ENCODE measurements at places on chromosomes 6 and 20.

DNA sequence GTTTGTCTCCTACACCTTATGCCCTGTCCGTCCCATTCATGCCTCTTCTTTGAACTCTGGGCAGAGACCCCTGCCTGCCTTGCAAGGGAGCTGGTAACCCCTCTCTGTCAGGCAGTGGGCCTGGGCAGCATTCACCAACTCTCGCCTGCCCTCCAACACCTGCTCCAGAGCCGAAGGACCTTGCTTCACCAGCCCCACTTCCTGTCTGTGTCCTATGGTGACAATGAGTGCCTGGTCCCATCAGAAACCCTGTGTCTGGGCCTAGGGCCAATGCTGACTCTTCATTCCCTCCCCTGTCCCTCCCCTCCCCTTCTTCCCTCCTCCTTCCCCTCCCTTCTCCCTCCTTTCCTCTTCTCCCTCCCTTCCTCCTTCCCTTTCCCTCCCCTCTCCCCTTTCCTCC is 22.8 kb upstream of the PCMTD2 start:
- peak; percentile 4 for DNase-seq

GRCh38 chr20:32333988-32334885 is 23.9 kb upstream of the ASXL1 start:
- no peak for DNase-seq

GRCh38 chr6:159828074-159828473 is 28.0 kb downstream of the PNLDC1 start:
- no peak for DNase-seq

DNA sequence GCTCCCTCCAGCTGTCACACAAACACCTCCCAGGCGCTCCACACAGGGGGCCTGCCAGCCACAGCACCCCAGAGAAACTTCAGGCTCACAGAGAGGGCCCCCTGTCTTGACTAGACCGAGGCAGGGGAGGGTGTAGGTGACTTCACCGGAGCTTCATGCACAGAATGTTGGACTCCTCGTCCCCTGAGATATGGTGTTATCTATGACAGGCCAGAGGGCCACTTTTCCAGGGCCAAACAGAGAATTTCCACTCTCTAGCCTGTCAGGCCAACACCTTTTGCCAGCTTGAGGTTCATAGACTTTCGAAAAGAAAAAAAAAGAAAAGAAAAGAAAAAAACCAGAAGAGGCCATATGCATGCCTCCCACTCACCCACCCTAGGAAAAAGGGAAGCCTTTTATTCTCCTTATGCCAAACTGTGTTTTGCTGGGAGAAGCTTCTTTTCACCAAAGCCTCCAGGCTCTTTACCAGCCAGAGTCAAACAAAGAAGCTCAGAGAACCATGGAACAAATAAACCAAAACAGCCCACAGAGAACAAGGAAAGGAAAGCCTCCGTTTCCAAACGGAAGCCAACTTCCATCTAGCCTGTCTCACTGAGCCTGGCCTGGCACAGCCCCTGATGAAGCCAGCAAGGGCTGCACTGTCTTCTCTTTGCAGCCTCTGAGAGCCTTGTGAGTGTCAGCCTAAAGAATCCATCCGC is 313.2 kb upstream of the JARID2 start:
- no peak for DNase-seq

DNA sequence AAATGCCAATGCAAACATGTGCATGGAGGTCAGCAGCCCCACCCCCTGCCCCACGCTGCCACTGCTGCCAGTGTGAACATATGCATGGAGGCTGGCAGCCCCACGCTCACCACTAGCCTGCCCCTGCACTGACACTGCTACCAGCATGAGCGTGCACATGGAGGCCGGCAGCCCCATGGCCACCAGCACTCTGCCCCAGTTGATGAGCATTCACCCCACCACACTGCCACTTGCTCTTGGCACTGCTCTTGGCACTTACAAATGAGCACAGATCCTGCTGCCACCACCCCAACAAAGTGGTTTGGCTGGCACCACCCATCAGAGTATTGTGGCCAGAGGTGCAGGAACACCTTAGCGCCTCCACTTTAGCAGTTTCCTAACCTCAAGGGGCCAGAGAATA is 174.1 kb downstream of the KHDC1L start:
- no peak for DNase-seq

DNA sequence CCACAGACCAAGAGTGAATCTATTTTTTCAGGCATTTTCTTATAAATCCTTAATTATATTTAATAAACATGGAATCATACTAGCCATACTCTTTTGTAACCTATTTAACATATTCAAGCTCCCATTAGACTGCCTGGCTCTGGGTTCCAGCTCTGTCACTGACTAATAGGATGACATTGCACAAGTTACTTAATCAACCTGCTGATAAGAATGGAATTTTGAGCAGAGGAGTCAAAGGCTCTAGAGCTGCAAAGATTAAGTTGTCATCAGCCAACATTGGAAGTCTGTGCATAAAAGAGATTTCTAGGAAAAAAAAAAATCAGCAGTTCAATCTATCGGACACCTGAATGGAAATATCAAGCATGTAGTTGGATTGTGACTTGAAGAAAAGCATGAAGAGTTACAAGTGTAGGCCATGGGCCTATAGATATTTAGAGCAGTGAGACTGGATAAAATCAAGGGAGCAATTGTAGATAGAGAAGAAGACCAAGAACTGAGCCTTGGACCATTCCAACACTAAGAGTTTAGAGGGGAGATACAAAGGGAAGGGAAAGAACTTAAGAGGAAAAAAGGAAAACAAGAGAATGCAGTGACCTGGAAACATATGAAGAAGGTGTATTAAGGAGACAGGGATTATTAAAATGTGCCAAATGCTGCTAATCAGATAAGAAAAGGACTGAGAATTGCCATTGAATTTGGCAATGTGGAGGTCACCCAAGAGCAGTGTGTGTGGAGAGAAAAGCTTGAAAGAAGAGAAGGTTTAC is 11.0 kb upstream of the HINT3 start:
- no peak for DNase-seq

DNA sequence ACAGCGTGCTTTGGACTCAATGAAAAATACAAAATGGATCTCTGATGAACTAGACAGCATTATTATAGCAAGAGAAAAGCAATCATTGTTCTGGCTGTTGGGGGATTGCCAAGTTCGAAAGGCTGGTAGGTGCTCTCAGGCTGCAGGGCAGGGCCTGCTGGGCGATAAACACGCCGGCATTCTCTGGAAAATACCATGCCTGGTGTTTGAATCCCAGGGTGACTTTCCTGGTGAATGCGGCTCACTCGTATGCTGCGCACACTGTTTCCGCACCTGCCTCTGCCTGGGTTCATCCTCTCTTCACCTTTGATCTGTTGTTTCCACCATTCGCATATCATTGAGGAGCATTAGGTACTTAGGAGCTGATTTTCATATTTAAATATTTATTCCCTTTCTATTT is 37.4 kb downstream of the GCNT2 start:
- no peak for DNase-seq

DNA sequence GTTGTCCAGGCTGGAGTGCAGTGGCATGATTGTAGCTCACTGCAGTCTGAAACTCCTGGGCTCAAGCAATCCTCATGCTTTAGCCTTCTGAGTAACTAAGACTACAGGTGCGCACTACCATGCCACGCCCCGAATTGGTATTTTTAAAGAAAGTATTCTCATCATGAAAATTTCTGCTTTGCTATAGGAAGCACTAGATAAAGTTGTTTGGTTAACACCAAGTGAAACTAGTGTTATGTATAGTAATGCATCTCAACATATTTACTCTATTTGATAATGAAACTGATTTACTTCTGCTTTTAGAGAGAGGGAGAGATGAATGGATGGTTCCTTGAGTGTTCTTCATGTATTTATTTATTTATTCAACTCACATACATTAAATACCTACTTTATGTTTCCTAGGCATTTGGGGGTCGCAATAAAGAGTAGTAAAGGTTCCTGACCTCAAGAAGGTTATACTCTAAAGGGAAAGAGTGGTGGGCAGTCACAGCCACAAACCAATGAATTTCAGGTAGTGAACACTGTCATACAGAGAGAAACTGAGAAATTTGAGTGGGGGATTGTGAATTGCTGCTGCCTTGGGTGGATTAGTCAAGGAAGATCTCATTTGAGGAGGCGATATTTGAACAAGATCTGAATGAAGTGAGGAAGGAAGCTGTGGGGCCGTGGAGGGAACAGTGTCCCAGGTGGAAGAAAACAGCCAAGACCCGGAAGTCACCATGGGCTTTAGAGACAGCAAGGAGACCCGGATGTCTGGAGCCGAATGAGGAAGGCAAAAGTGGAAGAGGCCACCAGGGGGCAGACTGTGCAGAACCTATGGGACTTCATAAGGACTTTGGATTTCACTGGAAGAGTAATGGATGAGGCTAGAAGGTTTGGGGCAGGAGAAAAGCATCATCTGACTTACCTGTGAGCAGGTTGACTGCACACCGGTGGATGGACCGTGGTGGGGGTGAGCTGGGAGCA is 185.6 kb downstream of the TSHZ2 start:
- DNase-seq, result no peak

DNA sequence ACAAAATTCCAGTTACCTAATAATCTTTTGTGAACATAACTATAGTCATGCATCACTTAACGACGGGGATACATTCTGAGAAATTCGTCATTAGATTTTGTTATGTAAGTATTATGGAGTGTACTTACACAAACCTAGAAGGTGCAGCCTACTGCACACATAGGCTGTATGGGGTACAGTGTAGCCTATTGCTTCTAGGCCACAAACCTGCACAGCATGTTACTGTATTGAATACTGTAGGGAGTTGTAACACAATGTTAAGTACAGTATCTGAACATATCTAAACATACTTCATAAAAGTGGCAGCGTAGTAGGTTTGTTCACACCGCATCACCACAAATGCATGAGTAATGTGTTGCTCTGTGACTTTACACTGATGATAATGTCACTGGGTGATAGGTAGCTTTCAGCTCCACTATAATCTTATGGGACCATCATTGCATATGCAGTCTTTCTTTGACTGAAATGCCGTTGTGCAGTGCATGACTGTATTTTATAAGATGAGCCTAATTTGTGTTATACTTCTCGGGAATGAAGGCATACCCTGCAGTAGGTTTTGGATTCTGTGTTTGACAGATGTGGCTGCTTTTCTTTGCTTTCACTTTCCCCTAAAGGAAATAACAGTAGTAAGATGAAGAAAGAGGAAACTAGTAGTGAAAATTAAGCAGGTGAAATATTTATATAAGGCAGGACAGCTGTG is 365.6 kb downstream of the FARS2 start:
- no peak for DNase-seq

GRCh38 chr20:41352106-41352505 is 11.5 kb downstream of the LPIN3 start:
- no peak for DNase-seq

DNA sequence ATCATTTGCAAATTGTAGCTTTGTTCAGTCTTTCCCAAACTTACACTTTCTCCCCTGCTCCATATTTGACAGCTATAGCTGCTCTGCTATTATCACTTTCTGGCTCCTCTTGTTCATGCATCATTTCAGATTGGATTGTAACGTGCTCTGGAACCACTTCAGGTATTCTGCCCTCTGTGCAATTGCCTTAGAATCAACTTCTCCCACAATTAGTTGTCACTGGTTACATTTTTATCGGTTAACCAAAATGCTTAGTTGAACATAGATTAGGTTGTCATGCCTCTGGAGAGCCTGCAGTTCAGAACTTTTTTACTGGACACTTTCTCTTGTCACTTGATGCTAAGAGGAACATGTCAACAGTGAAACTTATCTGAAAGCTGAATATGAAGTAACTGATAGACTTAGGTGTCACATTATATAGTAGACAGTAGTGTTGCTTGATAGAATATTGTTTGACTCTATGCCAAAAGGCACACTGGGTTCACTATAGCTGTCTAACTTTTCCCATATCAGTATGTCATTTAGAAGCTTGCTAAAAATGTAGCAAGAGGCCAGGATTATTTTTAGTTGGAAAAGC is 127.7 kb upstream of the PTPRK start:
- DNase-seq, result no peak

DNA sequence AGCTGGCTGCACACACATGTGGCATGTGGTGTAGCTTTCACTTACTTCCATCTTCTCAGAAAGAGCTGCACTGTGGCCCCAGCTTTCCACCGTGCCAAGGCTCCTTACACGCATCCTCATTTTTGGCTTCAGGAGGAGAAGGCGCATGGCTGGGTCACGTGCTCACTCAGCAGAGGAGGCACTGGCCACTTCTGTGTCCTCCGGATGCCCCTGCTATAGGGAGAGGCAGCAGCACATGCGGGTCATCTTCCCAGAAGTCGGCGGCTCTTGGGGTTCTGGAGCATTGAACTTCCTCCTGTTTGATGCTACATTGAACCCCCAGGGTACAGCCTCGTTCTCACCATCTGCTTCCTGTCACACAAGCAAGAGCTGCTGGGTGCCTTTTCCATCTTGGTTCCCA is 111.3 kb downstream of the FAM120B start:
- DNase-seq, result no peak

GRCh38 chr6:42165016-42165415 is 8.1 kb upstream of the GUCA1A start:
- no peak for DNase-seq

- no peak for DNase-seq
Observed at GRCh38 chr6:123171341-123172115, 175.5 kb downstream of the CLVS2 start.

- no peak for DNase-seq
Observed at GRCh38 chr6:89777455-89777854, 42.1 kb downstream of the MDN1 start.

GRCh38 chr6:65671922-65672321 is 35.1 kb downstream of the EYS start:
- no peak for DNase-seq

DNA sequence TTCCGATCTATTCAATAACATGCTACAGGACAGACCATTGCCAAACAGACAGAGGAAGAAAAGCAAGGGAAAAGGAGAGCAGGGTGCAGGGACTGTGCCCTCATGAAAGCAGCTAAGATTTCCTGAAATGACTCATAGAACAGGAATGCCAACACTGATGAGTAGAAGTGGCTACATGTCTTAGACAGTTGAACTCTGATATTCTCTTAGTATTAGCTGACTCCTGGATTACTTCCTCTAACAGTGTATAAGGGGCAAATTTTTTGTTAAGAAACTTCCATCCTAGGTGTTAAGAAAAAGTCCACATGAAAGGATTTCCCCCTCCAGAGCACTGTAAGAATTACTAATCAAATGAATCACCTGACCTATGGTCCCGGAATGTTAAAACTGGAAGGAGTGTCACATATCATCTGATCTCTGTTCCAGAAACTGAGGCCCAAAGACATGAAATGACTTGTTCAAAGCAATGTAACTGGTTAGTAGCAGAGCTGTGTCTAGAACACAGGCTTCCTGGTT is 224.9 kb downstream of the IBTK start:
- no peak for DNase-seq

DNA sequence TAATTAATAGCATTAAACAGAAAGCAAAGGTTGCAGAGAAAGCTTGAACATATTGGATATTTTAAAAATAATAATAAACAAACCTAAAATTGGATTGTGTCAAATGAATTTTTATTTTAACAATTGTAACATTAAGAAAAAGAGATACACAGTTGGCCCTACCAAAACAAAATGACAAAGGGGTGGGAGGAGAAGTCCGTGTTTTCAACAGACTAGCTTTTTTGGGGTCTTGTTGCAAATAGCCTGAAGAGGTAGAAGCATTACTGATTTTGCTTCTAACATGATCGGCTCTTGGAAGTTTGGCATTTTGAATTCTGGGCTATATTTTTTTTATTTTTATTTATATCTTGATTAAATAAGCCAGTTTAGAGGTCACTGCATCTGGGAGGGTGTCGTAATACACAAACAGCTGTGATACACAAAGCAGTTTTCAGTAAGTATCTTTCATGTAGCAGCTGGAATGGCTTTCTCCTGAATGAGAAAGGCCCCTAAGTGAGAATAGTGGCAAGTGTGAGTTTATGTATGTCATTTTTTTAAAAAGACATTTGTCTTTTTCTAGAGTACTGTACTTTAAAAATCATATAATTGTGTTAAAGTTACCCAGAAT is 85.5 kb upstream of the ZNF217 start:
- DNase-seq, result no peak

All from NCI-H1436 treated with DMSO at 0.1 percent for 48 hours (cell line).